ENCODE measurements at places on chromosomes 11 and 22.
A peak's percentile ranks its signal among the peaks of the same experiment; 100 is the strongest.

- DNase-seq = no peak
These were observed 15.8 kb upstream of the RTN4RL2 start for GRCh38 chr11:57444362-57445121.

- DNase-seq = no peak
These were observed 14.6 kb downstream of the TSPAN32 start for GRCh38 chr11:2316169-2316962.

DNA sequence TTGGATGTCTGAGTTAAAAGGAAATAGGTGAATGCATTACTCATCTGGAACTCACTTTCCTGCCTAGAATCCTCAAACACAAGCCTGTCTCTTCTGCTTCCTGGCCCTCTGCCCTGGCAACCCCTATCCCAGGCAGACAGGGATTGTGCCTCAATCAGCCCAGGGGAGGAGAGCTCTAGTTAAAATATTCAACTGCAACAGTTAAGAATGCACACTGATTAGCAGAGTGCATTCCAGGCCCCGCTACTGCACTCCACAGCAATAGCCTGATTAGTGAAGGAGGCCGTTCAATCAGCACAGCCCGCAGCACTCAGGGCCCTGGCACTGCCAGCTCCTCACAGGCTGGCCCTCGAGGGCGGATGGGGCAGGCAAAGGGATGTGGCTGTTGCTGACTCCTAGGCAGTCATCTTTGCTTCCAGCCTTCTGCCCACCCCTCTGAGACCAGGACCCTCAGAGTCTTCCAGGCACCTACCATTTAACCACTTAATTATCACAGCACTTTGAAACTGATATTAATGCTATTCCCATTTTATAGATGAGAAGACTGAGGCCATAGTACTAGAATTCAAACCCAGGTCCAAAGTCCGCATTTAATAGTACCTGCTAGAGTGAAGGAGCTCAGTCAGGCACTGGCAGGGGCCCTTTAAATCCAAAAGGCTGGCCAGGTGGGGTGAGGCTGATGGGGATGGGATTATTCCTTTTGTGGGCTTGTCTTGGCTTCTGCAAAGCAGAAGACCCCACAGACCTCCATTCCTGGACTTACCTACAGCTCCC lies 435.3 kb downstream of the SOX6 start:
- DNase-seq = no peak

DNA sequence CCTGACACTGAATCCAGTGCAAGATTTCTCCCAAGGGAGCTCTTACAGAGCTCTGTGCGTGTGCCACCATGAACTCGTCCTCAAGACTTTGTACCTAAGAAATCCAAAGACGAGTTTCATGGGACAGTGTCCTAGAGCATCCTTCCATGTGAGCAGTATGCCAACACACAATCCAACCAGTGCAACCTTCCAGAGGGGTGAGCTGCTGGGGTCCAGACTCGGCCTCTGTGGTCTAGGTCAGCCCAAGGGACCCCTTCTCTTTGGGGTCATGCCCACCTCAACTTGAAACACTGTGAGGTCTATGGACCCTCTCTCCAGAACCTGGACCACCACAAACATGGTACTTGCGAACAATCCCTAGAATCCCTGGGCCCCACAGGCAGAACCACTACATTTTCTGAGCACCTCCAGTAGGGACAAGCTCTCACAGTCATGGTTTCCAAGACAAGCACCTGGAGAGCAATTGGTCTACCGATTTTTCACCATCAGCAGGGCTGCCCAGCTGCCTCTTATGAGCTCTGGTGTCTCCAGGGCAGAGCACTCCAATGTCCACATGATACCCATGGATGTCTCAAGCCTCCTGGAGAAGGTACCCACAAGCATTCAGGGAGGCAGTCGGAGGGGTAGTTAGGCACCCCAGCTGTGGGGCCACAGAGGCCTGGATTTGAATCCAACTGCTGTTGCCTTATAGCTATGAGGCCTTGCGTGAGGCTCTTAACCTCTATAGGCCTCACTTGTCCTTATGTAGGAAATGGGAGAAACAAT lies 7.7 kb downstream of the CHST1 start:
- no peak for DNase-seq

DNA sequence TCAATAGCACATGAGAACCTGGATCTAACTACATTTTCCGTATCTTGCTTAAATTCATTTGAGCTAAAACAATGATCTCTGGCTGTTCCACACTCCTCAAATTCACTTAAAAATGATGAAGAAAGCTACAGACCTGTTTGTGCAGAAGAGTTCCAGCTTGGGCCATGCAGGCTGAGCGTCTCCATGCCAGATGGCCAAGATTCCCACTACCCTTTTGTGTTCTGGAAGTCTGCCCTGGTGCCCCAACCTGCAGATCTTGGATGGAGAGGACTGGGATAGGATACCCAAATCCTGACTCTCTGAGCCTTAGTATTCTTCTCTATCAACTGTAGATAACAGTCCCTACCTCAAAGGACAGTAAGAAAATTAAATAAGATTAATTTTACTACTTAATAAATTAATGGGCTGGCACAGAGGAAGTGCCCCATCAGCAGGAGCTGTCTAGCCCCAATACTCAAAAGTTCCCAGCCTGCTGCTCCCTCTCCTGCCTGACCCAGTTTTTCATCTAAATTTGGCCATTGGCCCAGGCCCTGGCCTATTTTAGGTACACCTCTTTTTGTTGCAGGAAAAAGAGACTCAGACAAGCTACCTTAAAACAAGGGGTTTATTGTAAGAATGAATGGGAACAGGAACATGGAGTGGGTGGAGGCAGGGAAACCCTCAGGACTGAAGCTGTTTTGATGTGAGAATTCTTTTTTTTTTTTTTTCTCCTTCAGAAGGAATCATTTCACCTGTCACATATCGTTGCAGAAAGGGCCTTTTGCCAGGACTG lies 81.4 kb upstream of the GRK3 start:
- DNase-seq = no peak

DNA sequence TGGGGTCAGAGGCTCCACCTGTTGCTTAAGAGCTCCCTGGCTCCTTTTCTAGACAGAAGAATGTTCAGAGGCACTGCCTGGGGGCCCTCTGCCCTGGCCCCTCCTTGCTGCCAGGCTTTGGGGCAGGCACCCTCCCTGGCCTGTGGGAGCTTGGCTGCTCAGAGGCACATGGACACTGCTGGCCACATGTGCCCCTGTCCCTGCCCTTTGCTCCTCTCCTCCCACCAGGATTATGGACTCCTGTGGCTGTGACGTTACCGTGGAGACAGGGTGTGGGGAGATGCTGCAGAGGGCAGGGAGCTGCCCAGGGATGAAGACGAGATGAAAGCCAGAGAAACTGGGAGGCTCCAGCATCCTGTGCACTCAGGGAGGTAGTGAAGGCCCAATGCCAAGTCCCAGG lies 14.7 kb downstream of the DRD2 start:
- no peak for DNase-seq

DNA sequence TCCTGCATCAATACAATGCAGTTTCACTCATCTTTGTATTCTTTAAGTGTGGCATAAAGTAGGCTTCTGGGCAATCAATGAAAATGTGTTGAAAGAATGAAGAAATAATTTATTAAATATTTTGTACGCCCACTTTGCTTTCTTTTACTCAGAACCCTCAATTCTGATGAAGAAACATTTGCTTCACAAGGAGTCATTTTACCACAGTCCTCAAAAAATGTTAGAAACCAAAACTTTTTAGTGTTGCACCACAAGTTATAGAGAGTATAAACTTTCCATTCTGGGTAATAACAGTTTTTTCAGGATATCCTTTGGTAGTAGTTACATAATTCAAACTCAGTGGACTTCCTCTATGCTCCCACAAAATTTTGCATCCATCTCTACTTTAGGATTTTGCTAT lies 360.5 kb downstream of the DLG2 start:
- DNase-seq = no peak

DNA sequence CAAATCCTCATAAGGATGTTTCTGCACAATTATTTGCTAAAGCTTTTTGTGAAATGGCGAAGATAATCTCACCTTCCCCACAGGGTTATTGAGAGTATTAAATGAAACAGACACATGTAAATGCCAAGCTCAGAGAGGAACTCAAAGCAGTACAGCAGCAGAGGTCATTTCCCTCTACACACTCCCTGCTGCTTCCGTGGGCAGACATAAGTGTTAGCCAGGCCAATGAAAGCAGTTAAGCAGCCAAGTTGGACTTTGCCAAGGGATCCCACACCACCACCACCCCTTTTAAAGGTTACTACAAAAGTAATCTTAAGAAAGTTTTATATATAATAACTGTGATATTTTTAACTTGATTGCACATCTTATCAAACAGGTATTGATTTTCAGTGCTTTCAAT lies 4.0 kb upstream of the FAM111A start:
- no peak for DNase-seq

- peak; percentile 67 for DNase-seq
These were observed 305.8 kb upstream of the NCAM1 start for GRCh38 chr11:112655371-112655770.

DNA sequence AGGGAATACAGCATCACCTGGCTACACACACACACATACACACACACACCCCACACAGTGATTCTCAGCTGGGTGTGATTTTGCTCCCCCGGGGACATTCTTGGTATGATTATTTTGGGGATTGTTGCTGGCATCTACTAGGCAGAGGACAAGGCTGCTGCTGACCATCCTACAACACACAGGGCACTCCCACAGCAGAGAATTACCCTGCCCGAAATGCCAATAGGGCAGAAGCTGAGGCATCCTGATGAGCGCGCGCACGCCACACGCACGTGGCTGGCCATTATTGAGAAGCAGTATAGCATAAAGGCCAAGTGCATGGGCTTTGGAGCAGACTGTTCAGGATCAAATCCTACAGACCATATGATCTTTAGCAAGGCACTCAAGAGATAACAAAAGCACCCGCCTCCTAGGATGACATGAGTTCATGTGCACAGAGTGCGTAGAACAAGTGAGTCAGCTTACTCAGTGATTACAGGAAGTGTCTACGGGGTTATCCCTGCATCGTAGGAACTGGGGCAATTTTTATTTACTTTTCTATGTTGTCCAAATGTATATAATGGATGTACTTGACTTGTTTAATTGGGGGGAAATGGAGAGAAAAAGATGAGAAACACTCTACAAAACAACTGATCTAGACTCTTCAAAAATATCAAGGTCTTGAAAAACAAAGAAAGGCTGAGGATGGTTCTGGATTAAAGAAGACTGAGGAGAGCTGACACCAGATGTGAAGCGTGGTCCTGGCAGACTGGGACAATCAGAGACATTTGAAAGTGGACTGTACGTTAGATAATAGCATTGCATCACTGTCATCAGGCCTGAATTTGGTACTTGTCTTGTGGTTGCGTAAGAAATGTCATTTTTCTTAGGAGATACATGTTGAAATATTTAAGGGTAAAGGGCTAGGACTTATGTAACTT lies 7.2 kb upstream of the EHD1 start:
- no peak for DNase-seq

DNA sequence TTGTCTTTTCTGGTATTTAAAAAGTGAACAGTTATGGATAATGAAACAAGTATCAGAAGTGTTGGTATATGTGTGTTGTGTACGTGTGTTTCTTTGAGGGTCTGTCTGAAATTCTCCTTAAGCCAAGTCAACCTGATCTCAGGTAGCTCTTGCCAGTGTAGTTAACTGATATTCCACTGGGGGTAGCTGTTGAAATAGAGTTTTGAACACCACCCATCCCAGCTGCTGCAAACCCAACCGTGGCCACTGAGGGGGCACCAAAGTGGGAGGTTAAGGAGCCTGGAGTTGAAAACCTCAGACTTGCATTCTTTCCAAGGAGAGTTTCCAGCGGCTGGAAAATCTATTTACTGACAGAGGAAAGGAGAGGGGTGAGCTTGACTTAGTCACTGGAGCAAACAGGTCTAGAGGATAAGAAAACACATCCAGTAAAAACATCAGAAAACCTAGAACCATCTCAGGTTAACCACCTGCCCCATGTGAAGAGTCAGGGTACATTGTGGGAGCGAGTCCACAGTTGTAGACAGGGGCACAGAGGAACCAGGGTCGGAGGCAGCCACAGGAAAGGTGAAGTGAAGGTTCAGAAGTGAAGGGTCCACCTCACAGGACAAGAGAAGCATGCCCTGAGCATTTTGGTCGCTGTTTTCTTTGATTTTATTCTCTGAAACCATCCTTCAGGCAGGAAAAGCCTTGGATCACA lies 8.8 kb upstream of the CUL5 start:
- DNase-seq = peak; percentile 18

DNA sequence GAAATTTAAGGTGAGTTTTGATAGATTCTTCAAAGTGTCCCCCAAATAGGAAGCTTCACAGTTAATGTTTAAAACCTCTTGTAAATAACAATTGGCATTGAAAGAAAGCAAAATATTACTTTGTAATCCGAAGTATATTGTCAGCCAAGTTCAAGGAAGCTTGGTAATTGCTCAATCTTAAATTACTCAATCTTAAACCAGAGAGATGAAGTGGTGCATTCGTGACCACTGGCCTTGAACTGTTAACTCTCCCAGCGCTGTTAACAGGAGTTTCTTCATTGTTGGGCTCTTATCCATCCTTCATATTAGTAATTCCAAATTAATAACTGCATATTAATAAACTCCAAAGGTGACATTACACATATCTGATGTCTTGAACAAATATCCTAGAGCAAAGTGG lies 20.6 kb upstream of the FDX1 start:
- DNase-seq = no peak

DNA sequence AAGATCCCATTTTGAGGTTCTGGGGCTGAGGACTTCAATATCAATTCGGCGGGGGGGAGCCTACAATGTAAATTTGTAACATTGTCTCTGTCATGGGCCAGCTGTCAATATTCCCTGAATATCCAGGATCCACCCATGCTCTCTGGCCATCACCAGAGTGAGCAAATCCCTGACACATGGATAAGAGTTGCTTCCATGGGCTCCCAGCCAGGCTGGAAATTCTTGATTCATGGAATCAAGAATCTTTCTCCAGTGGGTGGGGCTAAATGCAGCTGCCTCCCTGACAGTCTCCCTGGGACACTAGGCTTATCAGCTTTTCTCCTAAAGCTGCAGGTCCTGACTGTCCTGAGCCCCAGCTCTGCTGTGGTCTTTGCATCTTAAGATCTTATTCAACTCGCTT lies 86.9 kb upstream of the IGLL5 start:
- no peak for DNase-seq
